NCI-H82 (cell line): ENCODE measurements at places on chromosomes 6 and 20.

- no peak for DNase-seq
These were observed 399.8 kb upstream of the EPHA7 start for GRCh38 chr6:93819189-93819588.

DNA sequence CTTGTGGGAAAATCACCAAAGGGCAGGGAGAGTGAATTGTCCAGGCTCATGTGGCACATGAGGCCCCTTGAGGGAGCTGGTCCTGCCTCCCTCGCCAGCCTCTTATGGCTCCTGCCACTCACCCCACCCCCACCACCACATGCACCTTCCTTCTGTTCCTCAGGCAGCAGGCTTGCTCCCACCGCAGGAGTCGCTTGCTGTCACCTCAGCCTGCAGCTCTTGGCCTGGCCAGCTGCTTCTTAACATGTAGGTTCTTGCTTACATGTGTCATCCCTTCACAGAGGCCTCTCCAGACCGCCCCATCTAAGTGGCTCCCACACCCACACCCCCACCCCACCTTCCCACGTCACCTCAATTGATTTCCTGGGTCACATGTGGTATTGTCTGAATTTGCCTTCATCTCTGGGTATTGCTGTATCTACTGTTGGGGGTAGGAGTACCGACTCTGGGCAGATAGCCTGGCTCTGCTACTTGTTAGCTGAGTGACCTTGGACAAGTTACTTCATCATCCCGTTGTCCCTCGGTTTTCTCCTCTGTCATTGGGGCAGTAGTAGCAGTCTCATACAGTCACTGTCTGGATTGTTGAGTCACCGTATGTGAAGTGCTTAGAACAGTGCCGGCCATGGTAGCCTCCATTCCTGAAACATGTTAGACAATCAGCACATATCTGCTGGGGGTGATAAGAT is 41.7 kb downstream of the SLC9A8 start:
- DNase-seq = no peak

DNA sequence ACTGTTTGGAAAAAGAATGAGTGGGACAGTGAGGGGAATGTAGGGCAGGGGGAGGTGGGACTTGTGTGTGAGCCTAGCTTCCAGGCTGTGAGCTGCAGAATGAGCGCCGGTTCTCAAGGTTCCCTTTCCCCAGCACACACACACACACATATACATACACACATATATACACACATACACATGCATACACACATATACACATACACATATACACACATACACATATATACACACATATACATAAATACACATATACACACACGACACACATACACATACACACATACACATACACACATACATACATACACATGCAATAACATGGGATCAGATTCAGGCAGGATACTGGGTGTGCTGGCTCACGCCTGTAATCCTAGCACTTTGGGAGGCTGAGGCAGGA is 66.5 kb downstream of the CNBD2 start:
- no peak for DNase-seq

DNA sequence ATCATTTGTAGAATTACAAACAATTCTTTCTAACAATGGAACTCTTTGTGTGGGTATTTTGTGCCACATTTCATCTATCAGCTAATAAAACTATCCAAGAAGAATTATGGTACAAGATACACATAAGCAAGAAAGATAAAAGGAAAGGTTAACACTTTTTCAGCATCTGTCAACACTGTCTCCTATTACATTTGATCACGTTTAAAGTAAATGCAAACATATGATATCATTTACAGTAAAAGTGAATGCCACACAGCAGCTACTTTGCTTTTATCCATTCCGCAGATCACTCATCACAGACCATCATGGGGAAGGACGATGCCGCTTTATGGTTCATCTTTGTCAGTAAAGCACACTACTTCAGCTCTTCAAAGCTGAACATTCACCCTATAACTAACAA is 456.4 kb upstream of the MANEA start:
- no peak for DNase-seq

GRCh38 chr20:53751620-53752318 is 158.1 kb upstream of the ZNF217 start:
- DNase-seq = no peak

DNA sequence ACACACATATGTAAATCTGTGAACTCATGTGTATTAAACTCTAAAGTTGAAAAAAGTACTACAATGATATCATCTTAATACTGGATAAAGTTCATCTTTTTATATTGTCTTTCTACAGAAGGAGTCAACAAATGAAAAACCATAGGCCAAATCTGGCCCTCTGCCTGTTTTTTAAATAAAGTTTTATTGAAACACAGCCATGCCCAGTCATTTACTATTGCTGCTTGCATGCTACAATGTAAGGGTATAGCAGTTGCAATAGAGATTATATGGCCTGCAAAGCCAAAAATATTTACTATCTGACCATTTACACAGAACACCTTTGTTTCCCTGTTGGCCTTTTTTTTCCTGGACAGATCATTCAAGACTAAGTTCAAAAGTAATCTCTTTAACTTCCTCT is 374.6 kb upstream of the ARID1B start:
- no peak for DNase-seq

- no peak for DNase-seq
These were observed 2.6 kb downstream of the RAB44 start for GRCh38 chr6:36700071-36700812.

- DNase-seq = no peak
These were observed 123.6 kb downstream of the MEI4 start for GRCh38 chr6:77776441-77776840.

GRCh38 chr20:48178633-48179032 is 393.4 kb upstream of the SULF2 start:
- no peak for DNase-seq

GRCh38 chr6:52584203-52584602 is 7.3 kb upstream of the TRAM2 start:
- DNase-seq = no peak

DNA sequence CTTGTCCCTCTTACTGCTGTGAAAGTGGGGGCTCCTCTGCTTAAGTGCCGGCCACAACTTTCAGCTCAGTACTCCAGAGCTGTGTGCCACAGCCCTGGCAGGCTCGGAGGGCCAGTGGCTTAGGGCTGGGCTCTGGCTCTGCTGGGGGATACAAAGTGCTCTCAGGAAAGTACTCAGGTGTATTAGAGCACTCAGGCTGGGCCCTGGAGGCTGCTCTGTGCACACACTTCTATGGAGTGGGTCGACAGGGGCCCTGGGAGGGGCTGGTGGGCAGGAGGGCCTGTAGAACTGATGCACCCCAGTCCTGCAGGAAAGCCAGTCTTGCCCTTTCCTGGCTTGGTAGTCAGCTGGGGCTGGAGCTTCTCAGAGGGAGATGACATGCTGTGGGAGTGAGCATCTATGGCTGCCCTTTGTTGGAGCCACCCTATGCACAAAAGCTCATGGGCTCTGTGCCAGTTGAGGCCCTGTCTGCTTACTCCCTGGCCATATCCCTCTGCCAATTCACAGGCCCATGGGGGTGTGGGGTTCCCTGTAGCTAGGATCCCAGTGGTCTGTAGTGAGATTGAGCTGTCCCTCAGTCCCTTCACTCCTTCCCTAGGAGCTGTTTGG is 22.0 kb downstream of the CENPW start:
- DNase-seq = no peak

GRCh38 chr20:40565001-40565681 is 123.9 kb downstream of the MAFB start:
- DNase-seq = no peak
